Transverse colon (tissue), 4 donors: ENCODE measurements at places on chromosomes 3 and 15. TPM values are rescaled to one million over a fixed set of nuclear protein-coding genes. Genes with fewer than 3 reads are reported as not detected.
A peak's percentile ranks its signal among the peaks of the same experiment; 100 is the strongest.

DNA sequence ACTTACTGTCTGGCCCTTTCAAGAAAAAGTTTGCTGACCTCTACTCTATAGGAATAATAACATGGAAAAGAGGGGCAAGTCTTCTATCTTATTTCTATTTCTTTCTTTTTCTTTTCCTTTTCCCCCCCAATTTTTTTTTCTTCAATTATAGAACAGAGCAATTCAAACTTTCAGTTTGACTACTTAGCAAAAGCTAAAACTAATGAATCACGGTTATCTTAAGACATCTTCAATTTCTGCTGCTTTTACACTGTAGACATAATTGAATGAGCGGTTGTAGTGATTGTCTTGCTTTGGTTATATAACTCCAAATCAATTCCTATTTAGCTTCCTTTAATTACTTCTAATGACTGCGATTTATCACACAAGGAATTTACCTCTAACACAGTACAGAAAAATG lies 74.3 kb upstream of the P2RY1 start:
- no peaks in the 10 kb centered on the region for H3K4me1 ChIP-seq
- no peak for DNase-seq
- H3K27ac ChIP-seq = no peak overlapping the region
- no peaks in the 10 kb centered on the region for H3K27me3 ChIP-seq

- H3K4me3 ChIP-seq = no peak overlapping the region
- H3K4me1 ChIP-seq = peaks cover 24% of the 10 kb centered on the region
- H3K36me3 ChIP-seq = no peaks in the 10 kb centered on the region
- peak overlapping the region; percentile 99 for H3K27ac ChIP-seq
- no peak for DNase-seq
Measured at GRCh38 chr15:74616996-74617395, 1.4 kb downstream of the CLK3 start.

GRCh38 chr3:137103739-137104138 lies 146.0 kb downstream of the IL20RB start:
- H3K4me1 ChIP-seq = no peaks in the 10 kb centered on the region
- H3K4me3 ChIP-seq = no peak overlapping the region
- H3K27me3 ChIP-seq = peaks cover 24% of the 10 kb centered on the region
- no peaks in the 10 kb centered on the region for H3K36me3 ChIP-seq
- DNase-seq = no peak

DNA sequence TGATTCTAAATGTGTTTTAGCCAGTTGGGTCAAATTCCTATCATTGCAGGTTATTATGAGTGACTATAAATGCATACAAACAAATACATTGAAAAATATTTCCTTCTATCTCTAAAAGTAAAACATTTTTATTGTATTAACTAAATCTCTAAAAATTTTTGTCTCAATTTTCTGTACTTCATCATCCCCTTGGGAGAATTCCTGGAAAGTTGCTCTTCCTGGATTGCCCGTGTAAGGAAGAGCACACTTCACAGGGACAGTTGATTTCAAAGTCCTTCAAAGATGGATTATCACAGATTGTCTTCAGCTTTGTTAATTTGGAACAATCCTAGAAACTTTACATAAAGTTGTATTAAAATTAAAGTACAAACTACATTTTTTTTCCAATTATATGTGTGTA lies 595.6 kb downstream of the ROBO1 start:
- no peaks in the 10 kb centered on the region for H3K4me1 ChIP-seq
- H3K36me3 ChIP-seq = no peaks in the 10 kb centered on the region
- no peak overlapping the region for H3K4me3 ChIP-seq
- no peak overlapping the region for H3K27ac ChIP-seq
- H3K27me3 ChIP-seq = no peaks in the 10 kb centered on the region

DNA sequence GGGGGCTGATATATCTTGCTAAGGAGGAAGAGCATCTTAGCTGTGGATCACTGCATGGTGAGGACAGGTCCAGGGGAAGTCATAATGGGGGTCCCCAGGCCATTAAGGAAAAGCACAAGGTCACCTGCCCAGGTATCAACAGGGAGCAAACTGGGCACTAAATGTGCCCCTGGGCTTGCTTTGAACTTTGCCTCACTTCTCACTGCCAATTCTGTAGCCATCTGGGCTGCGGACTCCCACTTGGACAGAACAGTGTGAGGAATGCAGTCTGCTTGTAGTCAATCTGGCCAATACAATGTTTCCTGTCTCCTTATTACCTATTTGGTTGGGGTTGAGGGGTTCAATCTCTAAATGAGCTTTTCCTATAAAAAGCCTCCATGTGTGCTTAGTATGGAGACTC lies 21.3 kb downstream of the ARRDC4 start:
- H3K27me3 ChIP-seq = no peaks in the 10 kb centered on the region
- no peaks in the 10 kb centered on the region for H3K36me3 ChIP-seq
- peak overlapping the region; percentile 36 for H3K27ac ChIP-seq
- H3K4me1 ChIP-seq = no peaks in the 10 kb centered on the region
- DNase-seq = no peak

- H3K27ac ChIP-seq = no peak overlapping the region
- peak; percentile 75 for DNase-seq
- no peaks in the 10 kb centered on the region for H3K4me1 ChIP-seq
- no peak overlapping the region for H3K4me3 ChIP-seq
Measured at GRCh38 chr15:101014921-101015841, 96.0 kb downstream of the LRRK1 start.

- no peaks in the 10 kb centered on the region for H3K36me3 ChIP-seq
- no peaks in the 10 kb centered on the region for H3K27me3 ChIP-seq
- H3K27ac ChIP-seq = no peak overlapping the region
- no peak for DNase-seq
- H3K4me3 ChIP-seq = no peak overlapping the region
Measured at GRCh38 chr15:69951898-69952555, 145.7 kb downstream of the TLE3 start.

- no peak for DNase-seq
- H3K27me3 ChIP-seq = no peaks in the 10 kb centered on the region
- no peak overlapping the region for H3K4me3 ChIP-seq
- no peaks in the 10 kb centered on the region for H3K36me3 ChIP-seq
- H3K4me1 ChIP-seq = no peaks in the 10 kb centered on the region
Measured at GRCh38 chr3:14323401-14324223, 78.8 kb upstream of the SLC6A6 start.

DNA sequence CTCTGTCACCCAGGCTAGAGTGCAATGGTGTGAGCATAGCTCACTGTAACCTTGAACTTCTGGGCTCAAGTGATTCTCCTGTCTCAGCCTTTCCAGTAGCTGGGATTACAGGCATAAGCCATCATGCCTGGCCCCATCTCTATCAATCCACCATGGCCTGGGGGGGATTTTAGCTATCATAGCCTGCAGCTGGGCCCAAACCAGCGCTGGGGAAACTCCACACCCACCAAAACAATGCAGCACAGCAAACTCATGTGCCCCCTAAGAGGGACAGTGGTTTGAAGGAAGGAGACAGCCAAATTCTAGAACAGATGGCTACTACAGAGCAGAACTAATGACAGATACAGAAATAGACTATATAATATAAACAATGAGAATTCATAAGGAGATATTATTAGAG lies 13.8 kb upstream of the NSMCE3 start:
- H3K36me3 ChIP-seq = no peaks in the 10 kb centered on the region
- no peak for DNase-seq

DNA sequence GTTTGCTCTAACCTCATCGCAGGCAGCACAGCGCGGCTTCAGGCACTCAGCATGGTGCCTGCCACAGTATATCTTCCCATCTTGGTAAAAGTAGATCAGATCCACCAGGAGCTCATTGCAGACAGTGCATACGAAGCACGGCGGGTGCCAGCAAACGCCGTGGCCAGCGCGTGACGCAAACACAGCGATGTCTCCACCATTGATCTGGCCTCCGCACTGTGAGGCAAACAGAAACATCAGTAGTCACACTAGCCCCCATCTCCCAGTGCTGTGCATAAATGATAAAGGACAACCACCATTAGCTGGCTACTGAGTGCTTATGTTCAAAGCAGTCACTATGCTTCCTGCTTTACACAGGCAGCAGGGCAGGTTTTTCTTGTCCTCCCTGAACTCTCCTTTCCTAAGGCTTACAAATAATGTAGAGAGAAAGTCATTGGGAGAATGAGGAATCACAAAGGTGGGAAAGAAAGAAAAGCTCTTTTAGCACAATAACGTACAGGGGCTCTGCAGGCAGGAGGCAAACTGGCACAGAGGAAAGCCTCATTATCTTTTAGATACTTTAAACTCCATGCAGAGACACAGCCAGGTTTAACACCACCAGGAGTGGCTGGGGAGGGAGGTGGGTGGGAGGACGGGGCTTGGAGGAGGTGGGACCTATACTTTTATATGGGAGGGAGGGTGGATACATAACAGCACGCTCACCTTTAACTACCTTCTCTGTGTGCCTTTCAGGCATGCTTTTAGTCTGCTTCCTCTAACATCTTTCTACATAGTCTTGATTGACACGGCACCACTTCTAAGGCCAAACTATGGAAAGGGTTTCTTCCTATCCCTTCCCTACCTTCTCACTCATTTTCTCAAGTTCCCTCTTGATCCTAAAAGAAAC lies 67.9 kb downstream of the PRICKLE2 start:
- H3K27me3 ChIP-seq = no peaks in the 10 kb centered on the region
- peak overlapping the region; percentile 27 for H3K27ac ChIP-seq
- no peak overlapping the region for H3K4me3 ChIP-seq
- H3K36me3 ChIP-seq = peaks cover 7% of the 10 kb centered on the region

DNA sequence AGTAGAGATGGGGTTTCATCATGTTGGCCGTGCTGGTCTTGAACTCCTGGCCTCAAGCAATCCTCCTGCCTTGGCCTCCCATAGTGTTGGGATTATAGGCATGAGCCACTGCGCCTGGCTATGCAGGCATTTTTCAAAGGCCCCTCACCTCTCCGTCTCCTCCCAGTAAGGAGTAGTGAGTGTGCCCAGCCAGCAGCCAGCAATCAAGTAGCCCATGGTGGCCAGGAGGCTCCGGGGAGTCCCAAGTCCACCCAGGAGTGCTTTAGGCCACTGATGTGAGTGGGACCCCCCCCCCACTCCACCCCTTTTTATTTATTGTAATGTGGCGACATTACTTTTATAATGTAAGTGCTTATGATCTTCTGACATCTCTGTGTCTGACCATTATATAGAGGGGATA lies 8.1 kb downstream of the ISG20 start:
- H3K27ac ChIP-seq = no peak overlapping the region
- no peak overlapping the region for H3K4me3 ChIP-seq
- no peak for DNase-seq
- H3K27me3 ChIP-seq = no peaks in the 10 kb centered on the region
- H3K4me1 ChIP-seq = peaks cover 19% of the 10 kb centered on the region
- no peaks in the 10 kb centered on the region for H3K36me3 ChIP-seq

DNA sequence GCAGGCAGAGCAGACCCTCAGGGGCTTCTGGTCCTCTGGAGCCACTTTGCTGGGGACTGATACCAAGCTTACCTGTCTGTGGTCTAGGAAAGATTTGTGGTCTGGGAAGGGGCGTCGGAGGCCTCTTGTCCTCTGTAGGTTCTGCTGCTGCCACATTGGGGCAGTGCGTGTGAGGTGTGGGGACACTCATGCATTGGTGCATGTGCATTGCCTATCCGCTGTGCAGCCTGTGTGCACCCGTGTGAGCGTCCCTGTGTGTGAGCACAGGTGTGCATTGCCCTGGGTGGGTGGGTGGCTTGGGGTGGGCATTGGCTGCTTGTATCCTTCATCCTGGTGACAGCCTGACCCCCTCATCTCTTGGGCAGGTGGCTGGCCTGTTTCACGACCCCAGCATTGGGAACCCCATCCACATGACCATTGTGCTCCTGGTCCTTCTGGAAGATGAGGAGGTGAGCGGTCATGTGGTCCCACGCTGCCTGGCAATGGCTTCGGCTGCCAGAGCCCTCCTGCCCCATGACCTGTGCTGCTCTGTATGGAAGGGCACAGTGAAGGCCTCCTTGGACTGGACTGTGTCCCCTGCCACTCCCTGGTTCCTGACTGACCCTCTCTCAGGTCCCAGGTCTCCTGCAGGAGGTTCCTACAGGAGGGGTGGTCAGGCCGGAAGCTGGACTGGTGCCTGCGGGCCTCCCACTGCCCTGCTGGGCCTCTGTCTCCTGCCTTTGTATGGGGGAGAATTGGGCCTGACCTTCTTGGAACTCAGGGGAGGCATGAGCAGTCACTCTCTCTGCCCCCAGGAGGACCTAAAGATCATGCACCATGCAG lies 41.5 kb downstream of the SAXO2 start:
- no peak overlapping the region for H3K27ac ChIP-seq
- H3K4me3 ChIP-seq = no peak overlapping the region
- H3K36me3 ChIP-seq = no peaks in the 10 kb centered on the region
- H3K27me3 ChIP-seq = no peaks in the 10 kb centered on the region
- H3K4me1 ChIP-seq = no peaks in the 10 kb centered on the region

- H3K4me1 ChIP-seq = peaks cover 55% of the 10 kb centered on the region
- peak; percentile 68 for DNase-seq
- H3K4me3 ChIP-seq = peak within 1 kb of the TSS; percentile 49
- H3K36me3 ChIP-seq = no peaks in the 10 kb centered on the region
Measured at GRCh38 chr3:72887705-72888545, at the start of gene GXYLT2. GXYLT2 (plus strand) TSS chr3:72888046; CDS start chr3:72888234, 188 bp downstream.

- DNase-seq = no peak
- H3K27ac ChIP-seq = no peak overlapping the region
- H3K4me1 ChIP-seq = no peaks in the 10 kb centered on the region
- no peak overlapping the region for H3K4me3 ChIP-seq
- H3K27me3 ChIP-seq = no peaks in the 10 kb centered on the region
Measured at GRCh38 chr3:150144191-150144708, 173.6 kb upstream of the PFN2 start.

DNA sequence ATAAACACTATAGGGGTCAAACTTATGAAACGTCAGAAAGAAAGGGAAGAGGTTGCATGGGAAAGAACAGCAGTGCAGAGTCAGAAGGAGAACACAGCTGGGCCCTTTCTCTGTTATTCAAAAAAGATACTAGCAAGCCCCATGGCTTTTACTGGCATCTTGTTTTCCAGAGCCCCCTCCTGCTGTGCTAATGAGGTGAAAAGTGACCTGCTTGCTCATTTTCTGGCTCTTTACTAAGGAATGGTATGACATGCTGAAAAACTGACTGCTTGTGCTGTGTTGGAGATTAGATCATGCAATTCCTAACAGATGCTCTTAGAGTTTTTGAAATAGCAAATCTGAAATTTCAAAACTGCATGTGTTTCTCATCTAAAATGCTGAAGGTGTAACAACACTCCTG lies 541.6 kb upstream of the ALCAM start:
- H3K4me1 ChIP-seq = no peaks in the 10 kb centered on the region

DNA sequence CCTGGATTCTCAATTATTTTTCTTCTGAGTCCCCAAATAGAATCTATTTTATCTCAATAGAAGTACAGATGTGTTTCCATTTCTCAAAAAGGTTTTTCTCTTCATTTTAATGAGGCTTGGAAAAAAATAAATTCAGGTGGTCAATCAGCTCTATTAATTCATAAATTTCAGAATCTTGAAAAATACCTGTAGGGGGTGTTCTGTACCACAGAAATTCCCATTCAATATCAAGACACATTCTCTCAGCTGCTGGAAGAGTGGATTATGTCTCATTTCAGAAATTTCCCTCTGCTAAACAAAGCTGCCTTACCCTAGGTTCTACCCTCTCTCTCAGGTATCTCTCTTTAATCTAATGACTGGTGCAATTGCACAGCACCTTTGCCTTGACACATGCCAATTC lies 1121.2 kb downstream of the SI start:
- DNase-seq = no peak
- no peaks in the 10 kb centered on the region for H3K36me3 ChIP-seq
- no peak overlapping the region for H3K4me3 ChIP-seq
- no peaks in the 10 kb centered on the region for H3K27me3 ChIP-seq

- H3K4me3 ChIP-seq = no peak overlapping the region
- H3K4me1 ChIP-seq = peaks cover 17% of the 10 kb centered on the region
- no peak for DNase-seq
- no peaks in the 10 kb centered on the region for H3K27me3 ChIP-seq
- H3K36me3 ChIP-seq = no peaks in the 10 kb centered on the region
Measured at GRCh38 chr3:171454041-171454440, 6.2 kb downstream of the TNIK start.

ULK3 gene
- 441 TPM for total RNA-seq

RASL12 gene
- total RNA-seq = 16.7 TPM

NANOGP8 gene
- 0.96 TPM for total RNA-seq

ADAMTS17 gene
- total RNA-seq = 7.5 TPM

TMCO5A gene
- total RNA-seq = not detected
